Mesenteric fat pad (tissue), 1 donor: ENCODE measurements at places on chromosomes 11 and 22. TPM values are rescaled to one million over a fixed set of nuclear protein-coding genes. Genes with fewer than 3 reads are reported as not detected.

DNA sequence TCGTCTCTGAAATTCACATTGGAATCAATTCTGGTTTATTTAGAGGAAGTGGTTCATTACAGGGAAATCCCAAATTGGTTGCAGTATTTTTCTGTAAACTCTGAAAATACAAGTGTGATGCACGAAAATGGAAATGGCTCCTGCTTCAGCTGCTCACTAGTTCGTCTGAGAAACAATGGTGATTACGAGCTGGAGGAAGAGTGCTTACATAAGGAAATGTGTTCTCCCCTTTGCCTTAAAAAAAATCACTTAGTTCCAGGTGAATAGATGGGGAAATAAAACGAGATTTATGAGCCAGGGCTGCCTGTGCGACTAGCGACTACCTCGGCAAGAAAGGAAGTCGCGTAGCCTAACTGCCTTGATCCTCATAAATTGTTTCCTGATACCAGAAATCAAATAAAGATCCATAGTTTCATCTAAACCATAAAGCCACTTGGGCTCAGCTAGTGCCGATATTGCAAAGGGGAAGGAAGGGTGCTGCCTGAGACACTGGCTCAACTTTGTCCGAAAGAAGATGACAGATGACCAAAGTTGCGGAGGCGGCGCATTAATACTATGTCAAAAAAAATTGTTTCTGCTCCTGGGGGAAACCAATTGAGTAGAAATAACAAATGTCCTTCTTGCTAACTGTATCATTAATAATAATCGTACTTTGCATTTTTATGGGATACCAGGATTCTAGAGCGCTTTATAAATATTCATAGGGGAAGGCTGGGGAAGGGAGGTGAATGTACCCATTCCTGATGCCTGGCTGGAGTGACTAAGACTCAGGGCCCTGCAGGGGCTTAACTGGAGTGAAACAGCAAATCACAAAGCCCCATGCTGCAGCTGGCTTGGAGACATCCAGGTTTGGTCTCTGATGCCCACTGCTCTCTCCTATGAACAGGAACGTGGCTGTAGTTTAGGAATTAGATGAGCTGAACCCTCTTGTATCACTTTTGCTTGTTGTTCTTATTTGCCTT, 185.7 kb downstream of the BLID start:
- no peak for DNase-seq

DNA sequence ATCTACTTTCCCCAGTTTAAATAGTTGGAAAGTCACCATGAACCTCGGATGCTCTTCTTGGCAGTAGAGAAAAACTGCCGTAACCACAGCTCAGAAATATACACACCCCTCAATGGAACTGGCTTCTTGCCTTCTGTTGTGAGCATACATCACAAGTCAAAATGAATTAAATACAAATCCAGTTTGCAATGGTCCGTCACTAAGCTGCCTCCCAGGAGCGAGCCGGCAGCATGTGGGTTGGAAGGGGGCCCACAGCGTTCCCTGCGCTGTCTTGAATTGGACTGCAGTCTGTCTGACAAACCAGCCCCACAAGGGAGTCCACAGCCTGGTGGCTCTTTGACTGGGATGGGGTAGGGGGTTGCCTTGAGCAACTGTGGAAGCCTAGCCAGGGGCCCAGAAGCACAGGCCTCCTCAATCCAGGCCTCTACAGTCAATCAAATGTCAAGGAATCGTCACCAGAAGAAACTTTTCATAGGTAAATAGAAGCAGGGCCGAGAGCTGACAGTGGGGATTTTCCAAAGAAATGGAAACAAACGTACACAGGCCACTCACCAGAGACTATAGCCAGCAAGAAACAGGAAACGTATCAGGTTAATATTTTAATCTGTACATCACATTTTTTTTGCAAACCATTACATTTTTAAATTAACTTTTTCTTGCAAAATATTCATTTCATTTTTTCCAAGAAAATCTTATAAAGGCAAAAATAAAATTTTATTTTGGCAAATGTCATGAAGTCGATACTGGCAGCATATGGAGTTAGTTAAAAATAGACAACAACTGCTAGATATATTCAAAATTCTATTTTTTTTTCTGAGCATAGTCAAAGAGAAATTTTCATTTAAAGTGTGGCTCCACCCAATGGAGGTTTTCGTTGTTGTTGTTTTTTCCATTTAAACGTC, 38.5 kb downstream of the C11orf58 start:
- peak; percentile 89 for DNase-seq

GRCh38 chr11:112655371-112655770, 305.8 kb upstream of the NCAM1 start:
- DNase-seq, result no peak

Gene OR2AT4
- not detected for total RNA-seq

Gene SLC22A6
- total RNA-seq, result not detected

Gene KRTAP5-7
- total RNA-seq, result 0.39 TPM

DNA sequence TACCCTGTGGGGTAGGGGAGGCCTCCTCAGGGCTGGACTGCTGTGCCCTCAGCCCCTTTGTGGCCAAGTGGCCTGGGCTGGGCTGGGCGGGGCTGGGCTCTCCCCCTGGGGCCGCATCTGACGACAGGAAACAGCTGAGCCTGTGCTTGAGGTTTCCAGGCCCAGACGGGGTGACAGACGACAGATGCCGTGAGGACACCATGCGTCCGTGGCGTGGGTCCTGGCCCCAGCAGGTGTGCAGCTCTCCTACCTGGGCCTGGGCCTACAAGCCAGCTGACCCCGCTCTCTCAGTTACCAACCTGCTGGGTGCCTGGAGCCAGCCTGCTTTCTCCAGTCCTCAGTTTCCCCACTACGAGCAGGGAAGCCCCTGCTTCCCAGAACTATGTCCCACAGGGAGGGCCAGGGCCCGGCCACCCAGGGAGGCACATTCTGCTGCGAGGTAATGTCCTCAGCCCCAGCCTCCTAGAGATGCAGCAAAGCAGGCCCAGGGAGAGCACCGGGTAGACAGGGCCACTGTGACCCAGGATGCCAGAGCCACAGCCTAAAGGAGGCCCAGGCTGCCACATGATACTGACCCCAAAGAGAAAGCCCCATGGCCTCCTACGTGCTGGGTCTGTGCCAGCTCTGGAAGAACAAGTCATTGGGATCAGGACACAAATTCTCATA, 181.3 kb downstream of the IGLL1 start:
- peak; percentile 86 for DNase-seq

- no peak for DNase-seq
Measured at GRCh38 chr22:49124608-49125007, 703.1 kb downstream of the BRD1 start.

Gene OR52N4
- not detected for total RNA-seq

GRCh38 chr11:103649401-103649895, 387.0 kb upstream of the DDI1 start:
- no peak for DNase-seq

GRCh38 chr11:8285796-8286195, 22.1 kb upstream of the LMO1 start:
- DNase-seq, result peak; percentile 60

- DNase-seq, result no peak
Measured at GRCh38 chr22:45210577-45210976, 30.1 kb downstream of the KIAA0930 start.

DNA sequence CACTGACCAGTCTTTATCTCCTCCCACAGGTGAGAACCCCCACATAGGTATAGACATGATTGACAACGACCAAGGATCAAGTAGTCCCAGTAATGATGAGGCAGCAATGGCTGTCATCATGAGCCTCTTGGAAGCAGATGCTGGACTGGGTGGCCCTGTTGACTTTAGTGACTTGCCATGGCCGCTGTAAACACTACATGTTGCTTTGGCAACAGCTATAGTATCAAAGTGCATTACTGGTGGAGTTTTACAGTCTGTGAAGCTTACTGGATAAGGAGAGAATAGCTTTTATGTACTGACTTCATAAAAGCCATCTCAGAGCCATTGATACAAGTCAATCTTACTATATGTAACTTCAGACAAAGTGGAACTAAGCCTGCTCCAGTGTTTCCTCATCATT, 76.5 kb downstream of the BTBD10 start:
- DNase-seq, result no peak

- no peak for DNase-seq
Measured at GRCh38 chr22:39068033-39068785, 8.9 kb upstream of the APOBEC3G start.

Gene SMC1B
- not detected for total RNA-seq

- DNase-seq, result no peak
Measured at GRCh38 chr11:121839781-121840180, 276.2 kb downstream of the BLID start.

DNA sequence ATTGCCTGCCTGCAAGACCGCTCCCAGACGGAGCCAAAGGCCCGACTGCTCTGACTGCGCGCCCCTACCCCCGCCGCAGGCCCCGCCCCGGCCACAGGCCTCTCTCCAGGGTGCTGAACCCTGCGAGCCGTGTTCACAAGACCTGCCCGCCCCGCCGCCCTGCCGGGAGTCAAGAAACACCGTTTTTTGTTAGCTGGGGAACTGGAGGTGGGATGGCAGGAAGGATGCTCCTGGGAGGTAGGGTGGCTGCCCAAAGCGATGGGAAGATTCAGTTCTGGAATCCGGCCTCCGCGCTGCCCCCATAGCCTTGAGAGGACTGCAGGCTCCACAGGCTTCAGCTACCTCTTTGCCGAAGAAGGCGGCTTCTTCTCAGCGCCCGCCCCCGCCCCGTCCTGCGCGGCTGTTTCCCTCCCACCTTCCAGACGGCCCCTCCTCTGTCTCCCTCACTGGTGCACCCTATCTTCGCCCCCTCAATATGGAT, 2.7 kb upstream of the PDE2A start:
- no peak for DNase-seq

DNA sequence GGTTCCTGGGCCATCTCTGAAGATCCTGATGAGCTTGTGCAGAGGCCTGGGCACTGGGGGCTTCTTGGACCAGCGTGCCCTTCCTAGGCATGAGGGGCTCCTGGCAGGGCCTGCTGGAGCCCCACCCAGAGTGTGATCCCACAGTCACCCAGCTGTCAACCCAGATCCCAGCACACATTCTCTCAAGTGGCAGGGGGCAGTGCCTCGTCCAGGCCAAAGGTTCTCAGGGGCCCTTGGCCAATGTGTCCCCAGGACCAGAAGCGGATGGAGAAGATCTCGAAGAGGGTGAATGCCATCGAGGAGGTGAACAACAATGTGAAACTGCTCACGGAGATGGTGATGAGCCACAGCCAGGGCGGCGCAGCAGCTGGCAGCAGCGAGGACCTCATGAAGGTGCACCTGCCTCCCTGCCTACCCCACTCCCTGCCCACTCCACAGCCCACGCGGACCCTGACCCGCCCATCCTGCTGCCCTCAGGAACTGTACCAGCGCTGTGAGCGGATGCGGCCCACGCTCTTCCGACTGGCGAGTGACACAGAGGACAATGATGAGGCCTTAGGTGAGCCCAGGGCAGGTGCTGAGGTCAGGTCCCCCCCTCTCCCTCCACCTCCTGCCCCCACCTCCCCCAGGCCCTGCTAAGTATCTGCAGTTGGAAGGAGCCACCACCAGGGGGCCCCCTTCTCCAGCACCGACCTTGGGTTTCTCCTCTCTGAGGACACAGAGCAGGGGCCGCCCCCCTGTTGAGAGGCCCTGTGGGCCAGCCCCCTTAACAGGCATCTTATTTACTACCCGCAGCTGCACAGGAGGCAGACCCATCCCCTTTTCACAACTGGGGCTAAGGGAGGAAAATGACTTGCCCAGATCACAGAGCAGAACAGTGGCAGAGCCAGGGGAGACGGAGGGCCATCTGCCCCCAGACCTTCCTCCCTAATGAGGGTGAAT, 14.7 kb downstream of the GGA1 start:
- DNase-seq, result no peak

Gene ZNF215
- total RNA-seq, result 2.5 TPM

Gene MYO18B
- 0.10 TPM for total RNA-seq

DNA sequence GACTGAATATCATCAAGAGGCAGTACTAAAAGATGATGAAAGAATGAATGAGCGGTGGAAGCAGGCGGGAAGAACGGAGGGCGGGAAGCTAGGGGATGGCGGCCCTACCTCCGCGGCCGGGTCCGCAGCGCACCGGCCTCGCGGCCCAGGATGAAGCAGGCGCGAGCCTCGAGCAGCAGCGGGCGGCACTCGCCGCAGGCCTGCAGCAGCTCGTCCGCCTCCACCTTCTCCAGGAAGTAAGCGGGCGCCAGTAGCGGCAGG, 3.4 kb downstream of the KLHL35 start:
- DNase-seq, result no peak

- no peak for DNase-seq
Measured at GRCh38 chr11:130947889-130948288, 31.6 kb upstream of the SNX19 start.

- no peak for DNase-seq
Measured at GRCh38 chr11:67371189-67371910, 2.0 kb downstream of the CLCF1 start.

Gene ASPHD2
- 0.71 TPM for total RNA-seq
